CD4-positive, CD25-positive, alpha-beta regulatory T cell (primary cell): ENCODE measurements at places on chromosomes 12 and 14.
A peak's percentile ranks its signal among the peaks of the same experiment; 100 is the strongest.

DNA sequence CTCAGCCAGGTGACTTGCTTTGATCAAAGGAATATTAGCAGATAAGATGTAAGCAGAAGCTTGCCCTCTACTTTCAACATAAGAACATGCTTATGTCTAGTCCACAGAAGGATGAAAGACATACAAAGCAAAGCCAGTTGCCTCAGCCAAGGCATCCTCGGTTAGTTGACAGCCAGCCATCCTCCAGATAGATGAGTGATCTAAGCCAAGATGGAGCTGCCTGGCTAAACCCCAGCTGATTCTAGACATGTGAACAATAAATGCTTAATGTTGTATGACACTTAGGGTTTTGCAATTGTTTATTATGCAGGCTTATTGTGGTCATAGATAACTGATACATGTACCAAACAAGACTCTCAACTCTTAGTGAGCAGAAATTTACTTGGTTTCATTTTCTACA, 157.6 kb upstream of the TMTC2 start:
- no peak for DNase-seq

GRCh38 chr12:64649487-64649886, 39.2 kb downstream of the RASSF3 start:
- no peak for DNase-seq

GRCh38 chr14:104518659-104519350, 60.8 kb upstream of the C14orf180 start:
- no peak for DNase-seq

GRCh38 chr12:57058454-57058853, 8.5 kb upstream of the MYO1A start:
- no peak for DNase-seq

DNA sequence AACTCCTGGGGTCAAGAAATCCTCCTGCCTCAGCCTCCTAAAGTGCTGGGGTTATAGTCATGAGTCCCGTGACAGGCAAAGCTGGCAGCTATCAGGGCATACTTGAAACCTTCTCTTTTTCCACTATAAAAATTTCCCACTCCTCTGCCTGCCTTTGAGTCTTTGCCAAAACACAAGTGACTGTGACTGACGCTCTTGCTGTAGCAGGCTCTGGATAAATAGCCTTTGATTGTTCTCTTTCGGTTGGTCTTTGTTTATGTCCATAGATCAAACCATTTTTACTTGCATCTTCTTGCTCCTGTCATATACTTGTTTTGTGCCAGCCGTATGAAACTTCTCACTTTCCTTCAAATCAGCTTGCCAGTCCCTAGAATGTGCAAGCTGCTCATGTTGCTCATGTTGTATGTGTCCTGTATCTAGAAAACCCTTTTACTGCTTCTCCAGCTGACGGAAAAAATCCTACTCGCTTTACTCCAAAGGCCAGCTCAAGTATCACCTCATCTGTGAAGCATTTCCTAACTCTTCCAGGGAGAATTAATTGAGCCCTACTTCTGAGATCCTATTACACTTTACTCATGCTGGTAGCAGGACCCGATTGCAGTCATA, 73.1 kb downstream of the RESF1 start:
- no peak for DNase-seq

- DNase-seq: peak; percentile 28
Measured at GRCh38 chr12:117063162-117063911, 35.9 kb downstream of the TESC start.
